ENCODE measurements at places on chromosomes 16 and 17.

DNA sequence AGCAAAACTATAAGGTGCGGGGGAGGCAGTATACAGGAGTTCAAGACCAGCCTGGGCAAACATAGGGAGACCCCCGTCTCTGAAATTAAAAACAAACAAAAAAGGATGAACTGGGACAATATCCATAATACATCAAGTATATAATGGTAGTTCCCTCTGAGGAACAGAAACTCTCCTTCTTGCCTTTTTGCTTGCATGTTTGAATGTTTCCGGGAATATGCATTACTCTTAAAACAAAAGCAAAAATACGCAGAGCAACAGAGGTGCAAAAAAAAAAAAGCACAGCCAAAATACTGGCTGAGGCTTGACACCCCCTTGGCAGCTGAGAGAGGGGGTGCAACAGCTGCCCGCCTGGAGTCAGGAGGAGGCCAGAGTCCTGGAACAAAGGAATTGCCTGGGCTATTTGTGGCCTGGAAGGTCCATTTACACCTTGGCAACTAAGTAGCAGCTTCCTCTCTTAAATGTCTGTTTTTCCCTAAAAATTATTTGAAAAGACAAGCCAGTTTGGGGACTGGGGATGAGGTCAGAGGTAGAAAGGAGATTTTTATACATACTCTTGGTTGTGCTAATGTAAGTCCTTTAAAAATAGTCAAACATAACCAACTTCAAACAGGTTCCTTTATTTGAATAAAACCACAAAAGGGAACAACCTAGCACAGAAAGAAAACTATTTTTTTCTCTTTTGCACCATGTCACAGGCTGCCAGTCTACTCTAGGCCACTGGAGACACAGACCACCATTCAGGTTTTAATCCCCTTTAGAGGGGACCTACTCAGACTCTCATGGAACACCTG lies 19.5 kb downstream of the USP7 start:
- DNase-seq, result no peak

GRCh38 chr17:733743-734142 lies 1.3 kb downstream of the TLCD3A start:
- DNase-seq, result no peak

DNA sequence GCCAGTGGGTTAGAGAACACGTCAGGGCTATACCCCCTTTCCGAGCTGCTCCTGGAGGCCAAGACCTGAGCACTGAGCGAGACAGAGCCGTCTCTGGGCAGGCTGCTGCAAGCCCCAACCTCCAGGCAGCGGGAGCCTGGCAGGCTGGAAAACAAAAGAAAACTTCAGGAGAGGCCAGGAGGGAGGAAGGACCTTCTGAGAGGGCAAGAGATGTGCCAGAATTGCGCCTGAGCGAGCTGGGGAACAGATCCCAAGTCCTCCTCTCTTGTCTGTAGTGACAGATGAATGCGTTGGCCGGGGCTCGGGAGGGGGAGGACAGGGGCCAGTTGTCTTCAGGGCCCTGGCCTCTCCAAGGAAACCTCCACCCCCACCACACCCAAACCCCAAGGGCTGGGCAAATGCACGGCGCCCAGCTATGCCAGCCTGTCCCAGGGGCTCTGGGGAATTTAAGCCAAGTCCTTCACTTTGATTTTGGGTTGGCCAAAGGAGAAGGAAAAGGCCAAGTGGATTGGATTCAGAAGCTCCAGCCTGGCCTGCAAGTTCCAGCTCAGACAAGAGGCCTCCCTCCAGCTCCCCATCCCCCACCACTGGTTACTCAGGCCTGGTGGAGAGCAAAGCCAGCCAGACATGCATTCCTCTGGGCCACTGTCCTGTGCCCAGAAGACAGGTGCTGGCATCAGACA lies 18.1 kb downstream of the SDK2 start:
- DNase-seq, result no peak

GRCh38 chr16:46996391-46996790 lies 22.9 kb upstream of the DNAJA2 start:
- no peak for DNase-seq

- DNase-seq, result no peak
Observed at GRCh38 chr17:34464812-34465211, 101.8 kb upstream of the CCL1 start.

- DNase-seq, result no peak
Observed at GRCh38 chr17:76207275-76208059, 32.8 kb downstream of the RNF157 start.

Measured in activated naive CD8-positive, alpha-beta T cell treated with anti-CD3 and anti-CD28 coated beads, Interleukin-2, amount 10 ng/mL, durations not matched to agents 7 days and 5 days (primary cell).